ENCODE measurements at places on chromosomes 2 and 18. TPM values are rescaled to one million over a fixed set of nuclear protein-coding genes. Genes with fewer than 3 reads are reported as not detected.

GRCh38 chr18:11950824-11951223 is 30.5 kb upstream of the IMPA2 start:
- H3K36me3 ChIP-seq: no peaks in the 10 kb centered on the region
- H3K27me3 ChIP-seq: no peaks in the 10 kb centered on the region
- no peak overlapping the region for H3K27ac ChIP-seq
- no peak for DNase-seq
- peaks cover 7% of the 10 kb centered on the region for H3K4me1 ChIP-seq

DNA sequence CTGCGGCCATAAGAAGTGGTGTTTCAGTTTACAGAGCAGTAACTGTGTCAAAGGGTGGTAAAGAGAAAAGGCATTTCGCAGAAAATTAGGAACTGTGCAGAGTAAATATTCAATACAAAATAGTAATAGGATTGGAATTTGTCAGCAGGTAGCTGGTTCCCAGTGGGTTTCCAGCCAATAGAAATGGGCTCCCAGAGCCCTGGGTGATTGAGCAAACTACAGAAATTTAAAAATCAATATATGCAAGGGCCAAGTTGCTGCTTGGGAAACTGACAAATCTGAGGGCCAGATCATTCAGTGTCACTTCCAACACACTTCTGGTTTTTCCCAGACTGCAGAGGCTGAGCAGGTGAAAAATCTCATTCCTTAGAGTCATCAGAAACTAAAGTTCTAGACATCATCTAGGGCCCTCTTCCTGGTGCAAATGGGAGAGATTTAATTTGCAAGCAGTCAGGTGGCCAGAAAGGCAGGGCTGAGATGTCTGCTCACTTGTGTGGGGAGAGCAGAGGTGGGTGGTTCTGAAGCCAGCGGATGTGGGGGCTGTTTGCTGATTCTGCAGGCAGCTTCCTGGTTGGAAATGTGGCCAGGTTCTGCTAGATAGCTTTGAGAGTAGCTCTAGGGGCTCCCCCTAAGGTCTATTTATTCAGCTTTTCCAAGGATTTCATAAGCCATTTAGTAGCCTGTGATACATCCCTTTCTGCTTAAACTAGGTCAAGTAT is 182.4 kb downstream of the NCK2 start:
- H3K4me3 ChIP-seq: no peak overlapping the region
- peak overlapping the region; percentile 83 for H3K27ac ChIP-seq
- peak; percentile 86 for DNase-seq

DNA sequence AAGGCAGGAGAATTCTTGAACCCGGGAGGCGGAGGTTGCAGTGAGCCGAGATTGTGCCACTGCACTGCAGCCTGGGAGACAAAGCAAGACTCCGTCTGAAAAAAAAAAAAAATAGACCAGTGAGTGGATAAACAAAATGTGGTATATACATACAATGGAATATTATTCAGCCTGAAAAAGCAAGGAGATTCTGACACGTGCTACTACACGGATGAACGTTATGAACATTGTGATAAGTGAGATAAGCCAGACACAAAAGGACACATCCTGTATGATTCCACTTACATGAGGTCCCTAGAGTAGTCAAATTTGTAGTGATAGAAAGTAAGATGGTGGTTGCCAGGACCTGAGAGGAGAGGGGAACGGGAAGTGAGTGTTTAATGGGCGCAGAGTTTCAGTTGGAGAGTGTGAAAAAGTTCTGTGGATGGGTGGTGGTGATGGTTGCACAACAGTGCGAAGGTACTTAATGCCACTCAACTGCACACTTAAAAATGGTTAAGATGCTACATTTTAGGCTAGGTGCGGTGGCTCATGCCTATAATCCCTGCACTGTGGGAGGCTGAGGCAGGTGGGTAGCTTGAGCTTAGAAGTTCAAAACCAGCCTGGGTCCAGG is 38.3 kb downstream of the NIFK start:
- H3K27ac ChIP-seq: peak overlapping the region; percentile 93
- H3K36me3 ChIP-seq: peaks cover 2% of the 10 kb centered on the region
- H3K27me3 ChIP-seq: no peaks in the 10 kb centered on the region
- DNase-seq: no peak
- no peak overlapping the region for H3K4me3 ChIP-seq

Gene CSRNP3
- total RNA-seq: not detected

- no peak for DNase-seq
- no peaks in the 10 kb centered on the region for H3K36me3 ChIP-seq
- no peak overlapping the region for H3K4me3 ChIP-seq
- H3K27me3 ChIP-seq: no peaks in the 10 kb centered on the region
- H3K27ac ChIP-seq: no peak overlapping the region
Observed at GRCh38 chr18:3132700-3133099, 87.1 kb downstream of the MYOM1 start.

Gene QPCT
- 0.29 TPM for total RNA-seq

- peaks cover 9% of the 10 kb centered on the region for H3K4me1 ChIP-seq
- H3K4me3 ChIP-seq: no peak overlapping the region
- DNase-seq: no peak
- H3K27ac ChIP-seq: no peak overlapping the region
Observed at GRCh38 chr2:16629044-16629443, 36.6 kb downstream of the CYRIA start.

DNA sequence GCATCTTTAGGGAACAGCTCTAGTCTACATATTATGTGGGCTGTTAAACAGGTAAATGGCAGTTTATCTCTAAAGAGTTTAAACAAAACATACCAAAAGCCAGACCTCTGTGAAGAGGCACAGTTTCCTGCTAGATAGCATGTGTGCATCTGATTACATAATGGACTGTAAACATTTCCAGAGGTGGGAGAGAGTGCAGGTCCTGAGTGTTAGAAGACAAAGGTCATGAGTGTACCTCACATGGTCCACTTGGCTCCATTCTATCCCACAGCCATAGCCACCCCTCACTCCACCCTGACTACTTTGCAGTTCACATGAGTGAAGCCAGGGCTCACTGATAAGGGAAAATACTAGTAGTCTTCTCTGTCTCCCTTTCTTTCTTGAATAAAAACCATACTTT is 233.4 kb downstream of the MTX2 start:
- peaks cover 3% of the 10 kb centered on the region for H3K4me1 ChIP-seq
- no peak for DNase-seq
- H3K4me3 ChIP-seq: no peak overlapping the region
- H3K36me3 ChIP-seq: no peaks in the 10 kb centered on the region

Gene HTRA2
- 42.0 TPM for total RNA-seq

- H3K4me3 ChIP-seq: no peak overlapping the region
- H3K27me3 ChIP-seq: peaks cover 32% of the 10 kb centered on the region
- no peaks in the 10 kb centered on the region for H3K36me3 ChIP-seq
Observed at GRCh38 chr2:69007603-69008002, 5.4 kb upstream of the ANTXR1 start.

- no peaks in the 10 kb centered on the region for H3K36me3 ChIP-seq
- no peaks in the 10 kb centered on the region for H3K4me1 ChIP-seq
- no peak overlapping the region for H3K4me3 ChIP-seq
- H3K27ac ChIP-seq: no peak overlapping the region
Observed at GRCh38 chr2:187618813-187619212, 64.6 kb upstream of the TFPI start.

- no peak for DNase-seq
- peak overlapping the region; percentile 85 for H3K4me3 ChIP-seq
- H3K4me1 ChIP-seq: peaks cover 26% of the 10 kb centered on the region
- no peak overlapping the region for H3K27ac ChIP-seq
Observed at GRCh38 chr18:46335534-46336101, 231.4 kb downstream of the HAUS1 start.

Gene GPR35
- total RNA-seq: 14.6 TPM

DNA sequence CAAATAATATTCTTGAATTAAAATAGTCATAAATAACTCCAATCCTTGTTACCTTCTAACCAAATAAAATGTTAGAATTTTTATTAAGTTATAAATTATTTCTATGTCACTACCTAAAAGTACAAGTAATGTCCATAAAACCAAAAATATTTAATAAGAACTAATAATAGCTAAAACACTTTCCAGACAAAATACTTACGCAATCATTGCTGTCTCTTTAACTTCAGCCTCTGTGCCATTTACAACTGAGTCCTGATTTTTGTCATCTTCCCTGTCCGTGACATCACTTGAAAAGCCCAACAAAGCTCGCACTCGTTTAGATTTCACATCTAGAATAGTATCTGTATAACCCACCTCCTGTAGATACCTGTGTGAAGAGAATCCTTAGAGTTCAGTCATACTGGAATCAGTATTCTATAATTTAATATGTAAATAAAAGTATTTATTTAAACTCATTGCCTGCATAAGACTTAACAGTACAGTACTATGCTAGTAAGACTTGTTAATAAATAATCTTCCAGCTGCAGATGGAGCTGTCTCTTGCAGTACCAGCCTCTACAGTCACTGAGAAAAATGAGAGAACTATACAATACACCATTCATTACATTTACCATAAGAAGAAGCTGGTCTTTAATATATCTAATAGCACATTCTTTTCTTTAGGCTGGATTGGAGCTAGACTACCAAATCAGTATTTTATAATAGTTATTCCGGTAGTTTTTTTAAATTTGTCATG is 63.8 kb downstream of the STRN start:
- no peaks in the 10 kb centered on the region for H3K4me1 ChIP-seq
- peaks cover 3% of the 10 kb centered on the region for H3K36me3 ChIP-seq
- DNase-seq: no peak
- H3K4me3 ChIP-seq: no peak overlapping the region
- no peak overlapping the region for H3K27ac ChIP-seq

- no peaks in the 10 kb centered on the region for H3K27me3 ChIP-seq
- no peak overlapping the region for H3K27ac ChIP-seq
- no peak for DNase-seq
Observed at GRCh38 chr2:43185146-43185545, 41.3 kb downstream of the ZFP36L2 start.

GRCh38 chr18:72867746-72868584 is at the start of gene NETO1:
Gene NETO1 (minus strand): TSS chr18:72867987. CDS start chr18:72867291, 696 bp downstream.
- H3K27ac ChIP-seq: no peak within 1 kb of the TSS
- H3K4me1 ChIP-seq: peaks cover 5% of the 10 kb centered on the region
- peaks cover 28% of the 10 kb centered on the region for H3K27me3 ChIP-seq
- no peak for DNase-seq

DNA sequence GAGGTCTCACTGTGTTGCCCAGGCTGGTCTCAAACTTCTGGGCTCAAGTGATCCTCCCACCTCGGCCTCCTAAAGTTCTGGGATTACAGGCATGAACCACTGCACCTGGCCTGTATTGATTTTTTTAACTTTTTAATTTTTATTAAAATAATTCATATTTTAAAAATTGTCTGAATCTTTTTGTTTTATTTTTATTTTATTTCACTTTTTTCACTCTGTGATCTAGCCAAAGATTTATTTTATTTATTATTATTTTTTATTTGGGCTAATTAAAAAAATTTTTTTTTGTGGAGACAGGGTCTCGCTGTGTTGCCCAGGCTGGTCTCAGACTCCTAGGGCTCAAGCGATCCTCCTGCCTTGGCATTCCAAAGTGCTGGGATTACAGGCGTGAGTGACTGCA is 14.1 kb downstream of the UGGT1 start:
- H3K27me3 ChIP-seq: no peaks in the 10 kb centered on the region
- H3K27ac ChIP-seq: no peak overlapping the region
- peaks cover 14% of the 10 kb centered on the region for H3K4me1 ChIP-seq
- DNase-seq: no peak

- DNase-seq: no peak
- H3K36me3 ChIP-seq: no peaks in the 10 kb centered on the region
- no peak overlapping the region for H3K27ac ChIP-seq
- peaks cover 10% of the 10 kb centered on the region for H3K4me1 ChIP-seq
- no peaks in the 10 kb centered on the region for H3K27me3 ChIP-seq
- no peak overlapping the region for H3K4me3 ChIP-seq
Observed at GRCh38 chr2:134583997-134584520, 134.7 kb downstream of the TMEM163 start.

DNA sequence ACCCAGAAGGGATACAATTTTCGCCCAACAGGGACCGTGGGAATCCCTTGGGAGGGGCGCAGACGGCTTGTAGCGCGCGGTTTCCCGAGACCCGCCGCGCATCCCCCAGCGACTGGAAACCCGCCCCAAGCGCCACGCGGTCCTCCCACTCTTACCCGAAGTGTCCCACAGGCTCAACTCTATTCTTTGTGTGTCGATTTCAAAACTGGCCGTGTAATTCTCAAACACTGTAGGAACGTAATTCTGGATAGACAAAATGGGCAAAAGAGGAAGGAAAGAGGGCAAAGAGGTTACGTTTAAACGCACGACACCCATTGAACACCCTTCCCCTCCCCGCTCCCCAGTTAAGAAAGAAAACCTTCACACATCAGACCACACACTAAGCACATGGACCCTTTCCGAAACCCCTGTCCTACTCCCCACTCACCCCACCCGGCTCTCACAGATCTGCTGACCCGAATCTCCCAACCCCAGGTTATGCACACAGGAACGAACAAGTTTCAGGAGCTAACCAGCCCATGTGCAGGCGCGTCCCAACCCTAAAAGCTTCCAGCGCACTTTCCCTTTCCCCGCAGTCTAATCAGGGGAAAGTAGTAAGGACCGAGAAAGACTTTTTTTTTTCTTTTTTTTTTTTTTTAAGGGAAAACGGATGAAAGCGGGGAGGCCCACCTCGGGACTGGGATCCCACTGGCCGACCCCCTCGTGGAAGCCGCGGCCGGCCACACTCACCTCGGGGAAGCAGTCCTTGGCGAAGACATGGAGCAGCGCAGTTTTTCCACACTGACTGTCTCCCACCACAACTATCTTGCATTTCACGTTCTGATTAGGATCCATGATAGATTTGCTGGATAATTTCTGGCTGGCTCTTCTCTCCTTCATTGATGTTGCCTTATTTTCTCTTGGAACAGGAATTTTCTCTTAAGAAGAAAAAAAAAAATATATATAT is 655 bp downstream of the RND3 start:
- H3K27me3 ChIP-seq: peaks cover 43% of the 10 kb centered on the region
- H3K27ac ChIP-seq: no peak overlapping the region
- no peaks in the 10 kb centered on the region for H3K36me3 ChIP-seq
- no peak for DNase-seq
- H3K4me3 ChIP-seq: no peak overlapping the region
- H3K4me1 ChIP-seq: peaks cover 10% of the 10 kb centered on the region

Gene SH2D6
- 0.77 TPM for total RNA-seq

GRCh38 chr2:60530660-60531281 is 22.7 kb downstream of the BCL11A start:
- peaks cover 3% of the 10 kb centered on the region for H3K4me1 ChIP-seq
- DNase-seq: no peak
- no peak overlapping the region for H3K27ac ChIP-seq
- no peak overlapping the region for H3K4me3 ChIP-seq
- peaks cover 26% of the 10 kb centered on the region for H3K27me3 ChIP-seq

Gene GPATCH11
- total RNA-seq: 11.7 TPM

- no peaks in the 10 kb centered on the region for H3K36me3 ChIP-seq
- no peak overlapping the region for H3K4me3 ChIP-seq
- no peak overlapping the region for H3K27ac ChIP-seq
- DNase-seq: no peak
- H3K4me1 ChIP-seq: no peaks in the 10 kb centered on the region
- H3K27me3 ChIP-seq: no peaks in the 10 kb centered on the region
Observed at GRCh38 chr2:40668425-40668824, 216.5 kb upstream of the SLC8A1 start.

Gene TNFAIP6
- not detected for total RNA-seq

Gene TUBA4B
- total RNA-seq: not detected

DNA sequence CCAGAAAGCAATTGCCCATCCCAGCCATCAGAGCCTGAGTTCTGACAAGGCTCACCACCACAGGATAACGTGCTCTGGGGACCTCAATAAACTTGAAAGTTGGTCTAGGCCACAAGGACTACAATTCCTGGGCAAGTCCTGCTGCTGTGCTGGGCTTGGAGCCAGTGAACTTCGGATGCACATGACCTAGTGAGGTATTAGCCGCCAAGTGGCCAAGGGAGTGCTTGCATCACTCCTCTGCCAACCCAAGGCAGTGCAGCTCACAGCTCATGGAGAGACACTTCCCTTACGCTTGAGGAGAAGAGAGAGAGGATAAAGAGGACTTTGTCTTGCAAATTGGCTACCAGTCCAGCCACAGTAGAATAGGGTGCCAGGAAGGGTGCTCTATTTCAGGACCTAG is 219.6 kb downstream of the MBD2 start:
- DNase-seq: no peak
- no peaks in the 10 kb centered on the region for H3K36me3 ChIP-seq
- H3K4me1 ChIP-seq: no peaks in the 10 kb centered on the region
- no peaks in the 10 kb centered on the region for H3K27me3 ChIP-seq
- H3K27ac ChIP-seq: no peak overlapping the region
